Calu3 (cell line): ENCODE measurements at places on chromosomes 4 and X. TPM values are rescaled to one million over a fixed set of nuclear protein-coding genes. Genes with fewer than 3 reads are reported as not detected.

SPANXN4 gene
- total RNA-seq = not detected in 2 replicates

SUPT20HL2 gene
- total RNA-seq = not detected in 2 replicates

- no peak for DNase-seq
Measured at GRCh38 chr4:55534306-55534705, 12.4 kb downstream of the CLOCK start.

SSX4 gene
- not detected in 2 replicates for total RNA-seq

DNA sequence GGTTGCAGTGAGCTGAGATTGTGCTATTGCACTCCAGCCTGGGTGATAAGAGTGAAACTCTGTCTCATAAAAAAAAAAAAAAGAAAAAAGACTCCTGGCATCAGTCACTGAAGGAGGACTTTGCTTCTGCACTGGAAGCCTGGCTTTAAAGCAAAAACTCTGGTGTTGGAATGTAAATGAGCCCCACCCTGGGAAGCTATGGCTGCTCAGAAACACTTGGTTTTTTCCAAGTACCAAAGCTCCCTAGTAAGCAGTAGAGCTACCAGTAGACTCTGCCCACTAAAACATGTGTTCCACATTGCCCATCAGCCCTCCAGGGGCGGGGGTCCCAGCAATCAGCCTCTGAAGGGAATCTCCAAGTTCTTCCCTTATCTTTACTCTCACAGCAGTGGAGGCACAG is 154.4 kb downstream of the SHROOM3 start:
- peak; percentile 32 for DNase-seq

PF4V1 gene
- not detected in 2 replicates for total RNA-seq

- DNase-seq = no peak
Measured at GRCh38 chrX:154030715-154031305, 11.1 kb upstream of the IRAK1 start.

TEX13D gene
- total RNA-seq = not detected in 2 replicates

ERVMER34-1 gene
- total RNA-seq = 2.5 and 3.2 TPM in 2 replicates

GRCh38 chr4:159682996-159683395 is 580.1 kb downstream of the RAPGEF2 start:
- no peak for DNase-seq

SULT1B1 gene
- 0.26 and 0.27 TPM in 2 replicates for total RNA-seq

- peak; percentile 87 for DNase-seq
Measured at GRCh38 chr4:337143-337931, at the start of gene ZNF141. Gene ZNF141 (plus strand): TSS chr4:337814. CDS start chr4:337984, 170 bp downstream.

- no peak for DNase-seq
Measured at GRCh38 chr4:42453612-42454011, 56.3 kb downstream of the SHISA3 start.

GRCh38 chrX:47637546-47638195 is 7.9 kb upstream of the CFP start:
- DNase-seq = no peak

GRCh38 chrX:133495464-133496391 is 80.4 kb upstream of the GPC4 start:
- DNase-seq = peak; percentile 1

- DNase-seq = peak; percentile 17
Measured at GRCh38 chr4:181219783-181220416, 1023.3 kb upstream of the TENM3 start.

DNA sequence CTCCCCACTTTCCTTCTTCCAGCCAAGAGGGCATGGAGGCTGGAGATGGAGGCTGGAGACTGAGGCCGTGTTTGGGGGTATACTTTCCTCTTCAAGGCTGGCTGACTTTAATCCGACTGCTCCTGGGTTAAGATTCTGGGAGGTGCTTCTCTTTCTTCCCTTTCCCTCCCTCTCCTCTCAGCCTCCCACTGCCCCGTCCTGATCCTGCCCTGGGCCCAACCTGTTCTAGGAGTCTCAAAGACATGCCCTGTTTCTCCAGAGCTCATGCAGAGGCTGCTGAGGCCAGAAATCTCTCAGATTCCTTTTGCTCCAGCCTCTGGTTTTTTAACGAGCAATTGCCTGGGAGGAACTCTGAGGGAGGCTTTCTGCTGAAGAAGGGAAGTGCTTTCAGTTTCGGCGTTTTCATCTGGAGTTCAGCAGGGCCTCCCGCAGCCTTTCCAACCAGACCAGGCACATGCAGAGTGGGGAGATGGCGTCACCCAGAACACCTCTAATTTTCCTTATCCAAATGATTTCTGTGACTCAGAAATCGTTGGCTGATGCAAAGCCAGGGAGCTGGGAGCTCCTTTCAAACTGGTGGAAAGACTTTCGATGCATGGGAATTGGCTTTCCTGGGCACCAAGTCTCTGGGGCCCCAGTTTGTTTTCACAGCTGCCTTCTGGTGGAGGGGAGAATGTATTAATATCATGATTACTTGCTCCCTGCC is 34.5 kb upstream of the FAM9C start:
- peak; percentile 28 for DNase-seq

DNA sequence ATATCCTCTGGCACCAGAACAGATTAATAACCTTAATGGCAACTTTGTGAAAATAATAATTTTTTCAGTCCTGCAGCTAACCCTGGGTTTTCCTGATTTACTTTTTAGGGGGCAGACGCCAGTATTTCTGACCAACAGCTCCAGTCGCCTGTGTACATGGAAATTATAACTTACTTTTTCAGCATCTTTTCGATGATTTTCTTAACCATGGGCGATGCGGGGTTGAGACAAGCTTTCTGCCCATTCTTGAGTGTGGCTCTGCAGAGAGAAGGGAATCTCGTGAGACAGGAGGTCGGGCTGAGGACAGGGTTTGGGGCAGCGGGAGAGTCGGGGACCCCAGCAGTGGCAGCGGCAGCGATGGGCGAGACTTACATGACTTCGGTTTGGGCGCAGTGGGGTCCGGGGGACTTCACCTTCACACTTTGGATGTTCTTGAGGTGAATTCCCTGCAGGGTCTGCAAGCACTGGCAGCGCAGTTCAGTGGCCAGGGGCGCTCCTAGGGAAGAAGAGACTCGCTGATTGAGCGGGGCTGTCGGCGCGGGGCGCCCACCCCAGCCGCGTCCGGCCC is 484 bp downstream of the CXCL2 start:
- DNase-seq = no peak

DNA sequence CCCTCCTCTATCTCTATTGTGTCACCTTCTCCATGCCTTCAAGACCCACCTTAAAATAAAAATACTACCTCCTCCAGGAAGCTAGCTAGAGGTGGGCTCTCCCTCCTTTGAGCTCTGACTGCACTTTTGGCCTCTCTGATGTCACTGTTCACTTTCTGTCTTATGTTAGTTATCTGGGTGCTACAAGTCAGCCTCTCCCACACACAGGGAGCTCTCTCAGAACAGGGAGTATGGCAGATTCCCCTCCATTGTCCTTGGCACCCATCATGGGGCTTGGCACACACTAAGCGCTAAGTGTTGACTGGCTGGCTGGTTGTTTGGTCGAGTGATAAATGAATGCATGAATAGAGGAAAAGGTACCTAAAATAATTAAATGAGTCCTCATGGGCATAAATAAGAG is 21.2 kb upstream of the KDM5C start:
- no peak for DNase-seq

DNA sequence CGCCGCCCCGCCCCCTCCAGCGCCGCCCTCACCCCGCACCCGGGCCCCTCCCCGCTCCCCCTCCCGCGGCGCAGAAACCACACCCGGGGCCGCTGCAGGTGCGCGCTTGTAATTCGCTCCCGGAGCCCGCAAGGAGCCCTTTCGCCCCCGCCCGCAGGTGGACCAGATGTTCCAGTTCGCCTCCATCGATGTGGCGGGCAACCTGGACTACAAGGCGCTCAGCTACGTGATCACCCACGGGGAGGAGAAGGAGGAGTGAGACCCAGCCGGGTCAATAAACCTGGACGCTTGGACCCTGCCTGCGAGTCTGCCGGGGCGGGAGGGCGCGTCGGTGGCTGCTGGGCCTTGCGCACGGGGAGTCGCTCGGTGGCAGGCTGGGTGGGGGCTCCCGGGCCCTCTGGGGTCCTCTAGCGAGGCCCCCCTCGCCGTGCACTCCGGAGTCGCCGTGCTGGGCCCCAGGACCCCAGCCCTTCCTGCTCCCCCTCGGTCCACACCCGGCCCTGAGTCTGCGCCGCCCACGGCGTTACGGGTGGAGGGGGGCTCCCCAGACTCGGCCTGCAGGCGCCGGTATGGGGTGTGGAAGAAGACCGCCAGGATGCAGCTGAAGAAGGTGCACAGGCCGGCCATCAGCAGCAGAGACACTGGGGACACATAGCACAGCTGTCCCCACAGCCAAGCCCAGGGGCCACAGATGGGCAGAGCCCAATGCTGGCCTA is 7.1 kb downstream of the SLC49A3 start:
- DNase-seq = peak; percentile 58

SHROOM3 gene
- total RNA-seq = 114 and 135 TPM in 2 replicates

RAB39B gene
- total RNA-seq = 0.38 and 0.44 TPM in 2 replicates
